ENCODE measurements at places on chromosomes 6 and 20.

DNA sequence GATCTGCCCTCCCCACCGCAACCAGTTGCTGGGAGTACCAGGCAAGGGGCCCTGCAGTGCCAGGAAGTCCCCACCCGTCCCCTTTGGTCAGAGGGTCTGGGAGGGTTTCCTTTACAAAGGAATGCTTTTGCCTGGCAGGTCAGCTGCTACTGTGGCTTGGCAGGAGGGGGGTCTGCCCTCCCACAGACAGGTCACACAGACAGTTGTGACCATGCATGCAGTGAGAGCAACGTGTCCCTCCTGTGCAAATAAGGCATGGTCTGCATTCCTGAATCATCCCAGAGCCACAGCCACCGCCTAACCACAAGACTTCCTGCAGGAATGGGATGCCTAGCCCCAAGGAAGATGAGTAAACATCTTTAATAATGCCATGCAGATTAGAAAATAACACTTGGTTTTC is 439 bp upstream of the F13A1 start:
- no peak for DNase-seq

DNA sequence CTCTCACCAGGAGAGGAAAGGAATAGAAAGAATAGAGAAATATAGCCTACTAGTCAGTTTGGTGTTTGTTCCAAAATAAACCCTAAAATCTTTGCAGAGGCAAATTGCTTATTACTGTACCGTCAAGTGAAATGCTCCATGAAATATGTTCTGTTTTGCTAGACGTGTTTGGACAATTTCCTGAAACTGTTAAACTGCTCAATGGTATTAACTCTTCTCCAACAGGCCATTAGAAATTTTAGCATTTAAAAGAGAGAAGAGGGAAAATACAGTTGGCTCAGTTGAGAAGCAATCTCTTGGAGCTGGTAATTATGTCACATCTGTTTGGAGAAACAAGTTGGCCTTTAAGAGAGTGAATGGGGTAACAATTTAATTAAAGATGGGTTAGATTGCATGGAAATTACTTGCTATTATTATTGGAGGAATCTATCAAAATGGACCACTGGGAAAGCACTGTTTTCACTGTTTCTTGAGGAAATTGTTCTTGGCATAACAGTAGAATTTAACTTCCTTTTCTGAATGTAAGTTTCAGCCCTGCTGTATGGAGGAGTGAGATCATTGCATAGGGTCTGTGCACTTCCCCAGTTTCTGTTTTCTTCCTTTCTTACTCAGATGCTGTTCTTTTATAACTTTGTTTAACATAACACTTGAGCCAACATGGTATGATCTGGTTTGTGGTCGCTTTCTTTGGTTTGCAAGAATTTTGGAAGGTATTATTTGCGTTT is 373.6 kb downstream of the PLCB1 start:
- no peak for DNase-seq

GRCh38 chr20:49866051-49866450 is 49.3 kb downstream of the SPATA2 start:
- DNase-seq, result no peak

DNA sequence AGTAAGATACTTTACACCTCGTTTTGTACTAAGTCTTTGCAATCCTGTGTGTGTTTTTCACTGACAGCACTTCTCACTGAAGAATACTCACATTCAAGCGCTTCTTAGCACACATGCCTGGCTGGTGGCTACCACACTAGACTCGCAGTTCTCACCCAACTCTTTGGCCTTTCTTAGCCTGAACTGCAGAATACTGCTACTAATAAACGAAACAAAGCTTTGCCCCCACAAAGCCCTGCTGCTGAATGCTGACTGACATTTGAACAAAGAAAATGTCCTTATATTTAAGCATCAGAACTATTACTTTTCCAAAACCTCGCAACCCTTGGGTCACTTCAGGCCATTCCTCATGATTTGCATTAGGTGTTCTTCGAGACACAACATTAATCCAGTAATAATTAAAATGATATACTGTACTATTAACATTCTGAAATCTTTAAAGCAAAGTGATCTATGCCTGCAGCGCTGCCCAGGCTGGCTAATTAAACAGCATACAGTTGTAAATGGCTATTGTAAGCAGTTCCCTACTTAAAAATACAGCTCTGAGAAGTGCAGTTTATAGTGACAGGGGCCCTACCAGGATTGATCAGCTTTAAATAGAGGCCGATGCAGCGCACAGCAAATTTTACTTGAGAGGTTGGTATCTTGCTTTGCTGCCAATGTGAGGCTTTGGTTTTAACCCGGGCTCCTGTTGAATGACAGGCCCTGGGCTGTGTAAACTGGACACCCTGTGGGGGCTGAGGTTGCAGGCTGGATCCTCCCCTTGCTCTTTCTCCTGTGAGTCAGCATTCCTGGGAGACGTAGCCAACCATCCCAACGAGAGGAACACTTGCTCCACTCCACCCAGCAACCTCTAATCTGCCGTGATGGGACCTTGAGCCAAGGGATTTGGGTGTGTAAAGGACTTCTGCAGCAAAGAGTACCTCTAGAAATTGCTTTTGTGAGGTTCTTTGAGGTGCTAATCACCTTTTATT is 899.0 kb downstream of the TFAP2A start:
- no peak for DNase-seq

DNA sequence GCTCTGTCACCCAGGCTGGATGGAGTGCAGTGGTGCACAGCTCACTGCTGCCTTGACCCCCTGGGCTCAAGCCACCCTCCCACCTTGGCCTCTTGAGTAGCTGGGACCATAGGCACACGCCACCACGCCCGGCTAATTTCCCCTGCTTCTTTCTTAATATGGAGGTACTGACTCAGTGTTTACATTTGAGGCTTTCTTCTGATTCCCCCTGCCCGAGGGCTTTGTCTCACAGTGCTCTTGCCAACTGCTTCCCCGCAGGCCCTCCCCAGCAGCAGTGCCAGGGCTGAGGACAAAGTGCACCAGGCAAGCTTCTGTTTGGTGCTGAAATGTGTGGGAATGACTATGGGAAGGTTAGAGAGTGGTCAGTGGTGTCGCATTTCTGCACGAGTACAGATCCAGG is 34.8 kb downstream of the NR2E1 start:
- DNase-seq, result no peak

- no peak for DNase-seq
These were observed 302.8 kb downstream of the BTBD9 start for GRCh38 chr6:38336922-38337321.

DNA sequence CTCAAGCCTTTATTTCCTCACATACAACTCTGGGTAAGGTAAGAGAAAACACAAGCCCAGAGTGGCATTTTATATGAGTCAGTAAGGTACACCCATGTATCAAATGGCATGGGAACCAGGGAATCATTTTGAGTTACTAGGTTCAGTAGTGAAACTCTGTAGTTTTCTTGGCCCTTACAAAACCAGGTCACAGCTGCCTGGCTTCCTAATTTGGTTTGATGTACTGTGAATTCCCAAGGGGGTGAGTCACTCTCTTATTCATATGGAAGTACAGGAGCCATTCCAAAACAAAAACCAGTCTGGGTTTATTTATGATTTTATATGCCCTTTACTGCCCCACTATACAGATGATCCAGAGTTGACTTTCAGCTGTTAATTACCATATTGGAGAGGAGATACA is 70.7 kb downstream of the PDE7B start:
- DNase-seq, result no peak

GRCh38 chr20:610130-611046 is at the start of gene TCF15:
Gene TCF15 (minus strand): TSS chr20:610309. CDS start chr20:610237, 72 bp downstream.
- DNase-seq, result no peak

GRCh38 chr6:68082086-68082485 is 553.0 kb upstream of the ADGRB3 start:
- no peak for DNase-seq

- no peak for DNase-seq
These were observed 59.5 kb downstream of the VEGFA start for GRCh38 chr6:43829470-43829869.

- no peak for DNase-seq
These were observed 54.2 kb downstream of the ARMC2 start for GRCh38 chr6:108902382-108902792.

DNA sequence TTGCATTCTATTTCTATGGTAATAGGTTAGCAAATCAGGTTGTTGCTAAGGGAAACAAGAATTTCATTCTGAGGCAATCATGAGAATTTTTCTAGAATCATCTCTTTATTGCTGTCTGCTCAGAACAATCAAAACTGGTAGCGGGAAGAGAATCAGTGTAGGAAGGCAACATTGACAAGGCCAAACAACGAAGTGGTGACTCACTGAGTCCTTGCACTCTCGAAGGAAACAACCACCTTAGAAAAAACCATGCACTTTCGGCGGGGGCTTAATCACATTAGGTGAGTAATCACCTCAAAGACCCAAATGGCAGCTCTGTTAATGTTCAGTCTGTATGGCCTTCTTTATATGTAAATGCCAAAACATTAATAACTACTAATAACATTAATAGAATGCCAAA is 78.8 kb upstream of the MAP7 start:
- no peak for DNase-seq

DNA sequence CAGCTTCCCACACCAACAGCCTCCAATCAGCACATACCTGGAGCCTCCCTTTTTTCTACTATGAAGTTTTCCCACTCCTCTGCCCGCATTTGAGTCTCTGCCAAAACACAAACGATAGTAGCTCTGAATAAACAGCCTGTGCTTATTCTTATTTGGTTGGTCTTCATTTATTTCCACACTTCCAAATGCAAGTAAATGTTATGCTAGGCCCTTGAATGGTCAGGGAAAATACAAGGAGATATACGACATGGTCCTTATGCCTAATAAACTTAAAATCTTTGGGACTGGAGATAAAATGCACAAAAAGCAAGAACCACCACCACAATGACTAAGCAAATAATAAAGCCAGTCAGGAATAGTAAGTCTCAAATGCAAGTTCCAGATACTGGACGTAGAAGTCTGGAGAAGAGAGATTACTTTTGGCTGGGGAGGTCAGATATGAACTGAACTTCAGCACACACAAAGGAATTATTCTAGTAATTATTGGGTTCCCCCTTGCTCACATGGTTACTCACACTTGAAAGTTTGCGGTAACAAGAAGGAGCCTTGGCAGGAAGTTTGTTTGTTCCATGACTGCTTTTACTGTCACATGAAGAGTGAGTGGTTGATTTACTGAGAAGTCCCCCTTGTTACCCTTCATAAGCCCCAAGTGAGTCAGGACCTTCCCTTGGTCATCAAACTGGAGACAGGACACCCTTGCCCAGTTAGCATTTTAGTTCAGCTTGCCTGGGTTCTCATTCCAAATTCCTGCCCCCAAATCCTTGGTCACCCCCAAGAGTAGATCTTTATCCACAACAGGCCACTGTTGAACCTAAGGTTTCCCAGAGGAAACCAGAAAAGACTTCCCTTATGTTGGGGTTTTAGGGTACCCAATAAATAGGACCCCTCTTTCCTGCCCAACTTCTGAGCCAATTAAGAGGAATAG is 511.2 kb upstream of the JARID2 start:
- no peak for DNase-seq

- no peak for DNase-seq
These were observed 15.0 kb downstream of the FITM2 start for GRCh38 chr20:44296011-44296410.

DNA sequence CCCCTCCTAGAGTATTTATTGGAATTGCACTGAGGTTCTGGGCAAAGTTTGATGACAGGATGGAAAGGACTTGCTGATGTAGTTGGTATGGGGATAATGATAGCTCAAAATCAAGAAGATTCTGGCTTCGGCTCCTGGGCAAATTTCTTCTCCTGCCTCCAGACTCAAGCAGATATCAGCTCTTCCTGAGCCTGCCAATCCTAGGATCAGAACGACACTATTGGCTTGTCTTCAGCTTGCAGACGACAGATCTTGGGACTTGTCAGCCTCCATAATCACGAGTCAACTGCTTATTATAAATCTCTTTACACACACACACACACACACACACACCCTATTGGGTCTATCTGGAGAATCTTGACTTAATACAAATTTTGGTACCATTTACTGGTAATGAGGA is 131.1 kb downstream of the PREX1 start:
- no peak for DNase-seq

DNA sequence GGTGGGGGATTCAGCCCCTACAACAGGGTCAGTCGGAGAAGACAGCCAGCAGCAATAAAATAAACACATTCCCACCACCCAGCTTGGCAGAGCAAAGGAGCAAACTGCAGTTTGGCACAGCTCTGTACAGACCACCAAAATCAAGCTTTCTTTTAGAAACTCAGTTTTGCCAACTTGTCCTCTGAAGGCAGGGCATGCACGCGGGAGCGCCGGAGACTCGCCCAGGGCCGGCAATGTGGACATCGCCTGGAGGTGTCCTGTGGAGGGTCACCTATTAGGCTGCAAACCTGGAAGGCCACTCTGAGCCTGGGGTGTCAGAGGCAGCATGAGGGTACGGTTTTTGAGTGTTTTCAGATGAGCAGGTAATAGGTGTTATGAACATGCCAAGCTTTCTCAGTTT is 34.7 kb downstream of the TMEM242 start:
- no peak for DNase-seq

GRCh38 chr20:14879020-14879697 is 541.7 kb upstream of the FLRT3 start:
- no peak for DNase-seq

GRCh38 chr6:114998492-114998891 is 655.7 kb upstream of the HS3ST5 start:
- DNase-seq, result no peak

DNA sequence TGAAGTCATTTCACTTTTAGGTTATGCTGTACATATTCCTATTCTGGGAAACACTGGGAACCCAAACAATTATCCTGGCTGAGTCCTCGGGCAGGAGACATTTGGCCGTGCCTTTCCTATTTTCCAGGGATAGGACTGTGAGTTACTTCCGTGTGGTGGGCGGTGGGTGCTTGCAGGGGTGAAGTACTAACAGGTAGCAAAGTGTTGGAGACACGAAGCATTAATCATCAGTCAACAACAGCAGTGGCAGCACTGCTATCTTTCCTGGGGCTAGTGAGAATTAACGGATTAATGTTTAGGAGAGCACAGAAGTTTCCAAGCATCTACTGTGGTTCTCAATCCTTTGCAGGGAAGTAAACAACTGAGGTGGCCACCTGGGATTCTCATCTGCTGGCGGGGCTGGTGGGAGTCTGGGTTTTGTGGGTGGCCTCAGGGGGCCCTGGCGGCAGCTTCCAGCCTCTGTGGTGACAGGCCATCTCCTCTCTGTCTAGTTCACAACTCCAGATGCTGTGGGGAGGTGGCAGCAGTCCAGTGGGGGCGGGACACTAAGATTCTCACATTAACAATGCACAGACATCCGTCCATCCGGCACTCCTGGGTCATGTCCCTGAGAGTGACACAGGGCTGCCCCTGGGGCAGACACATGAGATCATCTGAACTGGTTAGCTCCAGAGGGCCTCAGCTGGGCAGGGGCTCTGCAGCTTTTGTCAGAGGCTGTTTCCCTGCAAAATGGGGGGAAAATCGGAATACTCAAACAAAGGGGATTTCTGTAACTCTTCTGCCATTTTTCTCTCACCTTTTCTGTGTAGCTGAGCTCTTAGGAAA is 90.9 kb downstream of the GJA10 start:
- DNase-seq, result no peak

- DNase-seq, result peak; percentile 49
These were observed 637 bp downstream of the ARID1B start for GRCh38 chr6:156777577-156778453.

All from effector memory CD4-positive, alpha-beta T cell (primary cell).